Daoy (cell line): ENCODE measurements at places on chromosomes 3 and 15. TPM values are rescaled to one million over a fixed set of nuclear protein-coding genes. Genes with fewer than 3 reads are reported as not detected.

Gene POLQ
- total RNA-seq: 9.5 and 13.2 TPM in 2 replicates

Gene OR5K2
- total RNA-seq: not detected in 2 replicates

Gene TNNC1
- not detected in 2 replicates for total RNA-seq

Gene FGD5
- total RNA-seq: 6.1 and 7.0 TPM in 2 replicates

Gene GPR176
- total RNA-seq: 29.5 and 32.4 TPM in 2 replicates

Gene DAZL
- total RNA-seq: not detected in 2 replicates

Gene KY
- 1.5 and 2.6 TPM in 2 replicates for total RNA-seq

Gene FEZF2
- total RNA-seq: not detected in 2 replicates

Gene NANOGP8
- total RNA-seq: not detected in 2 replicates

Gene CD96
- total RNA-seq: not detected in 2 replicates

Gene FANCD2OS
- not detected in 2 replicates for total RNA-seq

Gene CYP1A2
- not detected in 2 replicates for total RNA-seq
